A549 treated with CpdA at 1 μM for 4 hours (cell line): ENCODE measurements at places on chromosomes 6 and 20. TPM values are rescaled to one million over a fixed set of nuclear protein-coding genes. Genes with fewer than 3 reads are reported as not detected.

Gene FUT9
- not detected in 5 replicates for total RNA-seq

Gene PDE7B
- 1.2 to 2.2 TPM (median 1.6 TPM) in 5 replicates for total RNA-seq

Gene STX11
- 1.8 to 2.2 TPM (median 2.0 TPM) in 5 replicates for total RNA-seq

Gene SCRT2
- not detected in 5 replicates for total RNA-seq

Gene GINS1
- total RNA-seq: 29.4 to 34.9 TPM (median 31.5 TPM) in 5 replicates

Gene POPDC3
- total RNA-seq: 27.3 to 30.5 TPM (median 30.1 TPM) in 5 replicates

Gene ANKEF1
- 7.4 to 7.9 TPM (median 7.7 TPM) in 5 replicates for total RNA-seq

Gene DOK5
- 0.02 to 0.12 TPM in 2 of 5 replicates, not detected in the others for total RNA-seq
